Foreskin fibroblast (primary cell): ENCODE measurements at places on chromosomes 5 and 9.
A peak's percentile ranks its signal among the peaks of the same experiment; 100 is the strongest.

DNA sequence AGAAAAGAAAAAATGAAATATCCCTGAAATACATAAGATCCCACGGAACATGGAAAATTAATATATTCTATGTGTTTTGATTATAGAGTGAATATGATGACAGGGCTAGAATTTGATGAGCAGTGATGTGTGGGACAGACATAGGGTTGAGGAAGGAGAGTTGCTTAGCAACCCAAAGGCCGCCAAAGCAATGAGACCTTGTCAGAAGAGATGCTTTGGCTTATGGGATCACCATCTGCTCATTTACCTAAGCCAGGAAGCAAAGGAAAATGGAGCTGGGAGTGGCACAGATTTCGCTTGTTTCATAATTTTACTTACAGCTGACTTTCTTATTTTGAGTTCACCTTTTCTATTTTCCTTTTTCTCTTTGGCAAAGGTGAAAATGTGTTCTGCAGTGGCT is 20.9 kb upstream of the HAPLN1 start:
- DNase-seq: no peak

GRCh38 chr5:14235872-14236271 is 92.7 kb downstream of the TRIO start:
- no peak for DNase-seq

DNA sequence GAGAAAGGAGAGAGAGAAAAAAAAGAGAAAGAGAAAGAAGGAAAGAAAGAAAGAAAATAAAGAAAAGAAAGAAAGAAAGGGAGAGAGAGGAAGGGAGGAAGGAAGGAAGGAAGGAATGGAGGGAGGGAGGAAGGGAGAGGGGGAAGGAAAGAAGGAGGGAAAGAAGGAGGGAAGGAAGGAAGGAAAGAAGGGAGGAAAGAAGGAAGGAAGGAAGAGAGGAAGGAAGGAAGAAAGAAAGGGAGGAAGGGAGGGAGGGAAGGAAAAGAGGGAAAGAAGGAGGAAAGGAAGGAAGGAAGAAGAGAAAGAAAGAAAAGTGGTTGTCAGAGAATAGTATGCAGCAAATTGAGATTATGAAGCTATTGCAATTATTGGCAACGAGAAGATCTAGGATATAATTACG is 49.9 kb upstream of the NIPBL start:
- DNase-seq: no peak

DNA sequence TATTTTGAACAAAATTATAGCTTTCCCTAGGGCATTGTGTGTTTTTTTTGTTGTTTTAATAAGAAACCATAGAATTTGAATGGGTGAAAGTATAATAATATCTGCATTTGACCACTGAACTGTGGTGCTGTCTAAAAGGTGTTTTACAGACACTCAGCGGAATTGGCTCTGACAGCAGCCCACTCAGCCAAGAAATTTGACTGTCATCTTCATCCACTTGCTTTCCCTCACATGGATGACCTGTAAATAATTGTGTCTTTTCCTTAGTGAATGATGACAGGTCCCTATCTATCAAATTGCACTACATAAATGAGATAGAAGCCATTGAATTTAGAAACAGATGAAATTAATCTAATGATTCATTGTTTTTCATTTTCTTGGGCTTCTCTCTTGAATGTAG is 150.0 kb downstream of the PAM start:
- DNase-seq: no peak

DNA sequence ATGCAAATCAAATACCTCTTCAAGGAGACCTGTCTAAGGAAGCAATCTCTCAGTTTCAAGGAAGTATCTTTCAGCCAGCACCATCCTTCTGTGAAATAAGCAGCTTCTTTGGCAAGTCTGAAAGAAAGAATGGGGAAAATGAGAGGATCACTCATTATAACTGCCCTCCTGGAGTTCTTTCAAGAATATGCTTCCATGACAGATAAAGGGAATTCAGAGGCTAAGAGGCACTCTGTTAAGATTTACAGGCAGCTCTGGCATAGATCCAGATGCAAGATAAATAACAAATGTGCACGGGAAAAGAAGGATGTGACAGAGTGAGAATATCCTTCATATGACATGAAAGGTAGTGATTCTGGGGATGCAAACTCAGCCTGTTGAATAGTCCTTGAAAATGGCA is 348.2 kb upstream of the CCNG1 start:
- no peak for DNase-seq

- DNase-seq: no peak
Measured at GRCh38 chr5:52760695-52761366, 26.9 kb upstream of the ITGA1 start.

DNA sequence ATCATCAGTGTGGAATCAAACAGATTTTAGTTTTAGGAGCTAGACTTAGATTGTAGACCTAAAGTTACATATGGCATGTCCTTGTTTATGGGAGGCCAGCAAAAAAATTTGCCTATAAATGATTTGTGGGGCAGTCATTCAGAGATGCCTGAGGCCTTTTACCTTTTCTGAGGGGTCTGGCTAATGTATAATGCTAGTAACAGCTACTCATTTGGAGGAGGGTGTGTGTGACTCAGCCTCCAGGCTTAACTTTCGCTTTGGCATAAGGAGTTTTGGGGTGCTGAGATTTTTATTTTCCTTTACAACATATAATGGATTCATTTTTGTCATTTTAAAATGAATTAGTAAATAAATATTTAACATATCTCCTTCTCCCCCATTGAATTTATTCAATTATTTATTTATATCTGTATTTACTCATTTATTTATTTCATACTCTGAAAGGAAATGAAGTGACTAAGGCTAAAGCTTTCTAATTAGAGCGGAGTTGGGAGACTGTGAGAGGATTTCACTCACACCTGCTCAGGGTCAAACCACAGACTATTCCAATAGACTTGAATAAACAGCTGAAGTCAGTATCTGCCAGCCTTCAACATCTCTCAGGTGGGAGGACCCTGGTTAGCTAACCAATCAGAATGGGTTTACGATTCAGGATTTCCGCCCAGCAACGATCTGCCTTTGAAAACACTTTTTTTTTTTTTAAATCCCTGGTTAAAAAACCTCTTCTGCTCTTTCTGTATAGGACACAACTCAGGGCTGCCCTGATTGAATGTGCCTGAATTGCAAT is 487.5 kb upstream of the SGCD start:
- no peak for DNase-seq

DNA sequence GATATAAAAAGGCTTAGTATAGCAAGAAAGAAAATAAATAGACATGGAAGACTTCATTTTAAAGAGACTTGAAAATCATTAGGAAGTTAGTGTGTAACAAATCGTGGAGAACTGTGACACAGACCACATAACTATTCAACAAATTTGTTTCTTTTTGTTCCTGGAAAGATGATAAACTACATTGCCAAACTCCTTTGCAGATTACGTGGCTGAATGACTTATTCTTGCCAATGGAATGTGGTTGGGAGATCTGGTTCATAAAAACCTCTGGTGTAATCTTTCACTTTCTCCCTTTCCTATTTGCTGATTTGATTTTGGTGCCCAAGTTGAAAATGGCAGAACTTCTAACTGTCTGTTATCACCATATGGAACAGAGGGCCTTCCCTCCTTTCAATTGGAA is 328.9 kb upstream of the MEF2C start:
- peak; percentile 87 for DNase-seq

DNA sequence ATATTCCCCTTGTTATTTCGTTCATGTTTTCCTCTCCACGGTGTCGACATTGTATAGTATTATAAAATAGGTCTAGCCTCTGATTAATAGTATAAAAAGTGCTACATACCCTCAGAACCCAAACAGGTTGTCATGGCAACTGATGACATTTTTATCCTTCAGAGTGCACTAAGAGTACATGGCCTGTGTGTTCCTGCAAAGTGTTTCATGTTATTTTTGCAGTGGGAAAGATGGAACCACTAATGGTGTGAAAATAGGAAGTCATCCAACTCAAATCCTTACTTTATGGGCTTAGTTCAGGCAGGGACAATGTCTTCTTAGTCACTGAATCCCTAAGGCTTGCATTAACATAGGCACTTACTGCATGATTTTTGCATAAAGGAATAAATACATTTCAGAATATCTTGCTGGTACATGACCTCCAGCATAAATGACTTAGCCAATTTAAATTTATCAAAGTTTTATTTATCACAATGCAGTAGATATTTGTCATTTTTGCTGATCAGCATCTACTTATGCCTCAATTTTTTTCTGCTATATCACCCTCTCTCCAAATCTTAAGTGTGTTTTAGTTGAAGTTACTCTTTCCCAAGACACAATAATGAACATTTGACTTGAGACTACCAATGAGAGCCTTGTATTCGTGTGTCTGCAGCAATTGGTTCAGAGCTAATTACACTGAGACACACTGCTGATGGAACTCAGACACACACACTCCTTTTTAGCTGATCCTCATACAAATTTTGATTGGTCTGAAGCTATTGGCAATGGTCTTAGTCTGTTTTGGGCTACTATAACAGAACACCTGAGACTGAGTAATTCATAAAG is 243.7 kb downstream of the KCTD16 start:
- no peak for DNase-seq

DNA sequence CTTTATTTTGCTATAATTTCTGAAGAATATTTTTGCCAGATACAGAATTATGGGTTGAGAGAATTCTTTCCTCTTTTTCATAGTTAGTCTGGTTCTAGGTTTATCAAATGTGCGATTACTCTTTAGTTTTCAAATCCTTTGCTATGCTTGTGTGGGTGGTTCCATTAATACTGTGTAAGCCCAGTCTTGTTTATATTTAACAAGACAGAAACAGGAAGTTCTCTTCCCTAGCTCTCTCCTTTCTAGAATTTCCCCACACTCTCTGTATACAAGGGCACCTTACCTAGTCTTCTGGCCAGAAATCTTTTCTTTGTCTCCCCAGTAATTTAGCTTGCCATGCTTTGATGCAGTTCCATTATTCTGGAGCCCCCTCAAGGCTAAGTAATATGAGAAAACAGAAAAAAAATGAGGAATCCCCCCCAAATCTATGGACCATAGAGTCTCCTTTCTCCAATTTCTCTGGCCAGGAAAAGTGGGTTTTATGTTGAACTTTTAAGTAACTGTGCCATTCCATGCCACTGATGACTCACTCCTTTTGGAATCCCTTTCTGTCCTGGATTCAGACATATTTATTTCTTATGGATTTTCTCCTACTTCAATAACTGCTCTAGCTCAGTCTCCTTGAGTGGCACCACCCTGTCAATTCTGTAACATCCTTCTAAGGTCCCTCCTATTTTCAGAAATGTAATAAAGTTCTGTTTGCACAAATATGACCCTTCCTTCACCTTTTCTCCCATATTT is 1714.1 kb downstream of the EFNA5 start:
- peak; percentile 26 for DNase-seq

- DNase-seq: no peak
Measured at GRCh38 chr5:187042-187431, 4.3 kb upstream of the LRRC14B start.

GRCh38 chr5:78530342-78531096 is 118.1 kb downstream of the LHFPL2 start:
- peak; percentile 55 for DNase-seq

- no peak for DNase-seq
Measured at GRCh38 chr9:131126059-131126426, 657 bp downstream of the NUP214 start.

DNA sequence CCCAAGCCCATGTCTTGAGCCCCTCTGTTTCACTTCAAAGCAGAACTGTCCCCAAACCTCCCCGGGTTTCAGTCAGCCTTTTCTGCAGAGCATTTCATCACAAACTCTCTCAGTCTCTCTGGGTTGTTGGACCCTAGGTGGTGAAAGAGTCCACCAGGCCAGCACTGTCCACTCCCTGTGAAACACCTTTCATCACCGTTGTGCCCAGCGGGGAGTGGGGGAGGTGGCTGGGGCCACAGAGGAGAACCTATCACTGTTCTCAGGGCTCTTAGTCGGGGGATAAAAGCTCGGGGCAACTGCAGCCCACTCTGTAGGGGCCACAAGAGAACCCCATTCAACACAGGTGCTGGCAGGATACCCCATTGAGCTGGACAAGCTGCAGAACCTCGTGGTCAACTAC is 5.4 kb upstream of the RABL6 start:
- no peak for DNase-seq

GRCh38 chr9:133967024-133967741 is 24.9 kb downstream of the VAV2 start:
- no peak for DNase-seq

DNA sequence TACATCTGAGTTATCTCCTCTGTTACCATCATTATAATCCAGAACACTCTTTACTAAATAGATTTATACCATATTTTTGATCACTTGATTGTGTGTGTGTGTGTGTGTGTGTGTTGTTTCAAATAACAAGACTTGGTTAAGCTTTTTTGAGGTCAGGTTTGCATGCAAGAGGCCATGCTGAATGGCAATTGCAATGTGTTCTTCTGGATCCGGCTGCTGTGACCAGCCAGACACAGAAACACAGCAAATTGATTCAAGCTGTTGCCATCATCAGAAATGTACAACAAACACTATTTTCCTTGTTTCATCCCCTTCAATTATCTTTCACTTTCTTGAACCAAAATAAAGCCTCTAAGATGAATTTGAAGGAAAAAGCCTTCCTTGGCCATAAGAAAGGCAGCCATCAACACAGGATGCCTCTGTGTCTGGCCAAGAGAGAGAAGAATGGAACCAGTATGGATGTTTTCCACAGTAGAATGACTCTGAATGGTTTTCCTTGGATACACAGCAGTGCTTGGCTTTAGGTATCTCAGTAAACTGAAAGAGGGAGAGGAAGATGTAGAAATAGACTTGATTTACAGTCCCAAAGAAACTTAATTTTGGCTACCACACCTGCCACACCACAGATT is 53.9 kb downstream of the DPYSL3 start:
- peak; percentile 69 for DNase-seq

- no peak for DNase-seq
Measured at GRCh38 chr9:38107811-38108304, 38.8 kb upstream of the SHB start.

GRCh38 chr5:29462241-29462640 is 1731.2 kb upstream of the CDH6 start:
- DNase-seq: no peak

DNA sequence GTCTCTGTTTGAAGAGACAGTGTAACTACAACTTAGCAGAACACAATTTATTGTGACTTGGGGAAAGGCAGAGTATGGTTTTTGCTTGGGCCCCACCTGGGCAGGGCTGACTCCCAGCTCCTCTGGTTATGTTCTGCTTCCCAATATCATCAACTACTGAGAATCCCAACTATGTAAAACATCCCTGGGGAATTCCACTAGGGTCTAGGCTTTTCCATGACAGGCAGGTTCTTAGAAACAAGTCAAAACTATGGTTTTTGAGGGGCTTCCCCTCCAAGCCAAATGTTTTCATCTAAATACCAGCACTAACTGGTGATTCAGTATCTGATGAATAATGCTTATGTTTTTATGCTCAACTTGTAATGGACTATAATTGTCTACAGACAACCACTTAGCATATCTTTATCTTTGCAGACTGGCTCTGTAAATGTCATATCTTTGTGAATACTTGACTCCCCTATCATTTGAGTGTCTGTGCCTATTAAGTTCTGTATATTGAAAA is 409.5 kb downstream of the PDE4D start:
- DNase-seq: peak; percentile 31

- DNase-seq: no peak
Measured at GRCh38 chr5:127471211-127471610, 46.2 kb upstream of the PRRC1 start.
